ENCODE measurements at places on chromosomes 12 and 14.

DNA sequence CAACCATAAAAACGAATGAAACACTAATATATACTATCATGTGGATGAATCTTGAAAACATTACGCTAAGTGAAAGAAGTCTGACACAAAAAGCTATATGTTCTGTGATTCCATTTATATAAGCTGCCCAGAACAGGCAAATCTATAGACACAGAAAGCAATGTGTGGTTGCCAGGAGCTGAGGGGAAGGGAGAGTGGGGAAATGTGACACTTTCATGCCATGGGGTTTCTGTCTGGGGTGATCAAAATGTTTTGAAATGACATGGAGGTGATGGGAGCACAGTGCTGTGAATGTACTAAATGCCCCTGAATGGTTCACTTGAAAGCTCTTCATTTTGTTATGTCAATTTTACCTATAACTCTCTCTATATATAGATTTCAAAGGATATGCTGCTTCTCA is 30.1 kb downstream of the ATG14 start:
- DNase-seq = no peak

DNA sequence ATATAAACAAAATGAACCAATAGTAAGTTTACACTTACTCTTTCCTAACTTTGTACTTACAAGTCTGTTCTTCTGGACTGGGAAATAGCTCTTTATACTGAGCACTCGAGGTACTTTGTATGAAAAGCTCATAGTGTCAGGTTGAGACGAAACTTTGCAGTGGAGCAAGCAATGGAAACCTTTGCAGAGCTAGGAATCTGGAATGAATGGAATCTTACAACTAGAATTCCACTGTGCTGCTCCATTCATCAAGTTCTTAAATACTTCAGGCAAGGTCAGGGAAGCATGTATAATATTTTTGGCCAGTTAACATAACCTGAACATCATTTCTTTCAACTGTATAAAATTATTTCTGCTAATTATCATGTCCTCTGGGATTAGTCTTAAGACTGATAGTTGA is 1327.5 kb upstream of the FLRT2 start:
- no peak for DNase-seq

DNA sequence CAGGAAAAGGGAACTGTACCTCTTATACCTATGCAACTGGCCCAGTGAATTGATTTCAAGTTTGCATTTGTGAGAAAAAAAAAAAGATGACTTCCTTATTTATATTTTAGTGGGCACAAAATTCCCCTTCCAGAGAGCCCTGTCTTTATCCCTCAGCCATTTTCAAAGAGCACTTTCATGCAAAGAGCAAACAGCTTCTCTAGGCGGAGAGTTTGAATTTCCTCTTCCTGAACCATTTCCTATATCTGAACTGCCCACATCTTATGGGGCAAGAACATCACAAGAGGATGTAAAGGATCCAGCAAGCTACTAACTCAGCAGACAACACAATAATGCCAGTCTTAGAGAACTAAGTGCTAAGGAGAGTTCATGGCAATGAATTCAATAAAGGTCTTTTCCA is 22.3 kb upstream of the PLXNC1 start:
- no peak for DNase-seq

- DNase-seq = no peak
Observed at GRCh38 chr12:14959126-14959440, 2.3 kb downstream of the ARHGDIB start.

GRCh38 chr12:31567029-31567428 is 23.9 kb downstream of the DENND5B start:
- peak; percentile 3 for DNase-seq

GRCh38 chr12:46296822-46297221 is 28.0 kb upstream of the SLC38A1 start:
- no peak for DNase-seq

GRCh38 chr14:75449696-75450095 is 21.9 kb downstream of the JDP2 start:
- DNase-seq = no peak

DNA sequence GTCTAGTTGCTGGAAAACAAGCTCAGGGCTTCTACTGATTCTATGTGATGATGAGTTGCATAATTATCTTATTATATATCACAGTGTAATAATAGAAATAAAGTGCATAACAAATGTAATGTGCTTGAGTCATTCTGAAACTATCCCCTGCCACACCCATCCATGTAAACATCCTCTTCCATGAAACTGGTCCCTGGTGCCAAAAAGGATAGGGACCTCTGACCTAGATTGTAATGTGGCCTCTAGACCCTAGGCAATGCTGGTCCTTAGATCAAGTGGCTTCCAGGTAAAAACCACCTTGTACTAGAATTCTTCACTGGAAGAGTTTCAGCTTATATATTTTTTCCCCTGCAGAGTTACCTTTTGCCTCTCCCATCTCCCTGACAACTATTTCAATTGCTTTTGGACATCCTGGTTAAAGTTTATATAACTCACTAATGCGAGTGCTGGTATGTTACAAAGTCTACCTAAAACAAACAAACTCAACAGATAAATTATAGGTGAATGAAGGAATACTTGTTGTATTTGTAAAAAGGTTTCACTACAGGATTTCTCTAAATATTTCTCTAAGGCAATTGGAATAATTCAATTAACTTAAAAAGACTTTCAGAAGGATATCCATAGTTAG is 462.5 kb downstream of the NAV3 start:
- DNase-seq = no peak

DNA sequence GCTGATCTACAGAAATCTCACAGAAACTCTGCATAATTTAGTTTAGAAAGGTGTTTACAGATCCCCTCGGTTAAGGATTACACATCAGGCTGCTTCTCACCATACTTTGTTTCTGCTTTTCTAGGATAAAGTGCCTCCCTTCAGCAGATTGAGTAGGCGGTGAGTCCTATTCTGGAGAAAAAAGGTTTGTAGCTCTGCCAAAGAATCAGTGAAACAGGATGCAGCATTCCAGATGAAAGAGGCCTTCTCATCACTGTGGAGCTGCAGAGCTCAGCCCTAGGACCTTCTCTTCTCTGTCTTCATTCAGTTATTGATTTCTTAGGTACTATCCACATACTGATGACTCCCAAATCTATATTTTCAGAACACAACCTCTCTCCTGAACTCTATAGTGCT is 155.5 kb upstream of the KRR1 start:
- peak; percentile 24 for DNase-seq

- no peak for DNase-seq
Observed at GRCh38 chr12:50590869-50591268, 86.1 kb downstream of the DIP2B start.

- no peak for DNase-seq
Observed at GRCh38 chr14:68695856-68696255, 97.0 kb downstream of the ZFP36L1 start.

GRCh38 chr12:101430456-101430855 is 22.9 kb upstream of the ARL1 start:
- DNase-seq = no peak

Data from putamen (tissue), 1 donor.